ENCODE measurements at places on chromosomes 6 and 20.
A peak's percentile ranks its signal among the peaks of the same experiment; 100 is the strongest.

DNA sequence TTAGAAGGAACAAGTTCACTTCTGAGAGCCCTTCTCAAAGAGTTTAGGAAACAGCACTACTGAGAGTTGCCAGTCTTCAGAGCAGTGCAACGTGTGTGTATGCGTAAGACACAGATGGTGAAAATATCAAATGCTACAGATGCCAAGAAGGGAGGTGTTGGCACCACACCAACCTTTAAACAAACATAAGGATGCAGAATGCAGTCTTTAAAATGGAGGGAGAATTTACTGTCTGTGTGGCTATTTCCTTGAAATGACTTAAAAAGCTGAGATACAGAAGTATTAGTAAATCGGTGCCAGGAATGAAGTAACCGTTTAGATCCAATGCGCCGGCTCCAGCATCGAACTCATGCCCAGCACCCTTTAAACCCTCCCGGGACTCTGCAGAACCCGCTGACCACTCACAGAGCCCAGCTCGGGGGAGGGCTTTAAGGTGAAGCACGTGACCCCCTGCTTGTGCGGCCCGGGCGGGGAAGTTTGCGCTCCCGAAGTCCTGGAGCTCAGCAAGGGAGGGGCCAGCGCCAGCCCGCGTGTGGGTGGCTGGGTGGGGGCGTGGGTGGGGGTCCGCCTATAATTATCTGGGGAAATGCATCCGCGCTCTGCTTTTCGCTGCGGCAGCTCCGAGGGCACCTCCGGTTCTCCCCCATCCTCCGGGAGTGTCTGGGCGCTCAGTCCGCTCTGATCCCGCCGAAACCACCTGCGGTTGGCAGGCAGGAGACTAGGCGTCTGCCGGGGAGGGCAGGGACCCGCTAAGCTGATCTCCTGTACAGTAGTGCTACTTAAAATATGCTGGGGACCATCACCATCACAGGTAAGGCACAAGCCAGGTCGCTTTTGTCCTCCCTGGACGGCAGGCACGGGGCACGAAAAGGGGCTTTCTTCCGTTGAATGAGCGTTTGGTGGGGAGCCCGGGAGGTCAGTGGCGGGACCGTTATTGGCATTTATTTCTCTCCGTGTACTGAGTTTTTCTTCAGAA, 66.0 kb downstream of the ZBTB2 start:
- DNase-seq: peak; percentile 80

DNA sequence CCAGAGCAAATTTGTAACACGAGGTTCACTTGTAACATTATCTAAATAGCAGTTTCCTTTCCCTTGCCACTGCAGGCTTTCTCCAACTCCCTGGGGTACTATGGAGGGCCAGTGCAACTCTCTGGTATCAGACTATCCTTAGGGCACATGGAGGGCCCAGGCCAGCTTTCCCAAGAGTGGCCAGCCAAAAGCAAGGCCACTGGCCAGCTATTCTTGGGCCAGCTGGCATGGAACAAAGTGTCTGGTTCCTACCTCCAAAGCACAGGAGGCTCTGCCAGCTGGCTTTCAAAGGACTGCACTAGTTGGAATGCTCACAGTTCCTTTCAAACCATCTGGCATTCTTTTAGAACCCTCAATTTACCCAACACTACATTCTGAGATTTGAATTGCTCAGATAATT, 8.7 kb downstream of the RNF24 start:
- peak; percentile 95 for DNase-seq

GRCh38 chr6:41343641-41344187, 8.3 kb downstream of the NCR2 start:
- DNase-seq: no peak

GRCh38 chr6:73455865-73456629, 4.0 kb upstream of the CGAS start:
- peak; percentile 9 for DNase-seq

GRCh38 chr6:138431256-138432062, 27.4 kb downstream of the HEBP2 start:
- no peak for DNase-seq

GRCh38 chr6:17490724-17491123, 97.3 kb downstream of the CAP2 start:
- DNase-seq: no peak

GRCh38 chr6:154157082-154157481, 118.0 kb downstream of the OPRM1 start:
- DNase-seq: no peak

GRCh38 chr6:37176268-37177076, 6.5 kb downstream of the PIM1 start:
- no peak for DNase-seq

DNA sequence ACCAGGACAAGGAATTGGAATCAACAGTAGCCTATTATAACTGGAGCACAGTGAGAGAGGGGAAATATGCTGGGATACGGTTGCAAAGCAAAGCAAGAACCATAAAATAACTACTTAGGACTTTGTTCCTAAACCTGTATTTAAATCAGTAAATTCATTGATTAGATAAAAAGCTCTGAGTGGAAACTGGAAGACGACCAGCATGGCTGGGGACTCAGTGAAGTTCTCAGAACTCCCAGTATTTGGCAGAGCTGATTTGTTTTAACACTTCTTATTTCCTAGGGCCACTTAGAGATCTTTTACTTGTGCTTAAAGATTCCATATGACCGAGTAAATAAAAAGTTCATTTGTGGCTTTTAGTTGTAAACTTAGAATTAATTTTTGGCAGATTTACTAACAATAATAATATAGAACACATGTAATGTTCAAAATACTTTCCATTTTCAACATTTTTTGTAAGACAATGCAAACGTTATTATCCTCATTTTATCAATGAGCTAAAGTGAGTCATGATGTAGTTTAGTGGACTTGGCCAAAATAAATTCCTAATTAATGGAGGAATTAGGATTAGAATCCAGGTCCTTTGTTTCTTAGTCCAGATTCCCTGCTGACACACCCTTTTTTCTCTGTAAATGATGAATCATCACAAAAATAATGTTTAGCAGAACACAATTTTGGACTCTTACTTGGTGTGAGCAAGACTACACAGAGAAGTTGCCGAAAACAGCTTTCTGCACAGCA, 392.9 kb downstream of the GJA1 start:
- peak; percentile 27 for DNase-seq

- peak; percentile 13 for DNase-seq
Observed at GRCh38 chr6:57423468-57423867, 106.0 kb downstream of the PRIM2 start.

DNA sequence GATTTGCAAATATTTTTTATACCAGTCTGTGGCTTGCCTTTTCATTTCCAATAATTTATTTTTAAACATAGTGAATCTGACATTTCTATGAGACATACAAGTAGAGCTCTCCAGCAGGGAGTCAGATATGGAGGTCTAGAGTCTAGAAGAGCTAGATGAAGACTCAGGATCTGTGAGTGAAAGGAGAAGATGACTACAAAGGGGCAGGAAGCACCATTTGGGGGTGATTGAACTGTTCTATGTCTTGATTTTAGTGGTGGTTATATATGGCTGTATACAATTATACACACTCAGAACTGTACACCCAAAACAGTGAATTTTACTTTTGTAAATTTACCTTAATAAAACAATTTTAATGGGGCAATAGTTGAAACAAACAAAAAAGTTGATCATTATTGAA, 127.9 kb upstream of the BACH2 start:
- no peak for DNase-seq

All from fibroblast of gingiva (primary cell).